ENCODE measurements at places on chromosomes 13 and 19.

DNA sequence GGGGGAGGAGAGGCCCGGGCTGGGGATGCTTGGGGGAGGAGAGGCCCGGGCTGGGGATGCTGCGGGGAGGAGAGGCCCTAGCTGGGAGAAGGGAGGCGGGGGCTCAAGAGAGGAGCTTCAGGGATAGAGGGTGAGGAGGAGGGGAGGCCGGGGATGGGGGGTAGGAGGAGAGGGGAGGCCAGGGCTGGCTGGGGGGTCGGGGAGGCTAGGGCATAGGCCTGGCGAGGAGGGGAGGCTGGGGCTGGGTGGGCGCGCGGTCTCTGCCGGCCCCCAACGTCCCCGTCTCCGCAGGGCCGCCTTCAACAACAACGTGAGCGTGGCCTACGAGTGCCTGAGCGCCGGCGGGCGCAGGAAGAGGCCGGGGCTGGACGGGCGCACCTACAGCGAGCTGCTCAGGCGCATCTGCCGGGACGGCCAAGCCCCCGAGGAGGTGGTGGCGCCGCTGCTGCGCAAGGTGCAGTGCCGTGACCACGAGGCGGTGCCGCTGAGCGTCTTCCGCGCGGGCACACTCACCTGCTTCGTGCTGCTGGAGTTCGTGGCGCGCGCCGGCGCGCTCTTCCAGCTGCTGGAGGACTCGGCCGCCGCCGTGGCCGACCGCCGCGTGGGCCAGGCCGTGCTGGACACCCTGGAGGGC is 11.4 kb downstream of the TPGS1 start:
- peak; percentile 43 for DNase-seq

GRCh38 chr13:33679658-33680012 is 138.3 kb upstream of the RFC3 start:
- DNase-seq, result no peak

DNA sequence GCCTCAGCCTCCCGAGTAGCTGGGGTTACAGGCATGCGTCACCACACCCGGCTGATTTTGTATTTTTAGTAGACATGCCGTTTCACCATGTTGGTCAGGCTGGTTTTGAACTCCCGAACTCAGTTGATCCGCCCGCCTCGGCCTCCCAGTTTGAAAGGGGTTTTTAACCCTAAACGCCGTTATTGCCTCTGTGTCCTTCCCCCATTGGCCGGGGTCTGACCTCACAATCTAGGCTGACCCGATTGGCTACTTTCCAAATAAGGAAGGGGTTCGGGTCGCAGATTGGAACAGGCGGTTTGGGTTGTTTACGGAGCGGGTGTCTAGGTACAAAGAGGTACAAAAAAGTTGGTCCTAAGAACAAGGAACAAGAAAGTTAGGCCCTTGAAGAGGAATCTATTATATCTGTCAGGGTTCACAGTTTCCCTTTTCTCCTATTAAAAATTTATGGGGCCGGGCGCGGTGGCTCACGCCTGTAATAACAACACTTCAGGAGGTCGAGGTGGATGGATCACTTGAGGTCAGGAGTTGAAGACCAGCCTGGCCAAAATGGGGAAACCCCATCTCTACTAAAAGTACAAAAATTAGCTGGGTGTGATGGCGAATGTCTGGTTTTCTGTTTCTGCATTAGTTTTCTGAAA is 1.0 kb downstream of the ZNF253 start:
- peak; percentile 70 for DNase-seq

GRCh38 chr19:4577020-4577782 is 17.7 kb upstream of the SEMA6B start:
- no peak for DNase-seq

DNA sequence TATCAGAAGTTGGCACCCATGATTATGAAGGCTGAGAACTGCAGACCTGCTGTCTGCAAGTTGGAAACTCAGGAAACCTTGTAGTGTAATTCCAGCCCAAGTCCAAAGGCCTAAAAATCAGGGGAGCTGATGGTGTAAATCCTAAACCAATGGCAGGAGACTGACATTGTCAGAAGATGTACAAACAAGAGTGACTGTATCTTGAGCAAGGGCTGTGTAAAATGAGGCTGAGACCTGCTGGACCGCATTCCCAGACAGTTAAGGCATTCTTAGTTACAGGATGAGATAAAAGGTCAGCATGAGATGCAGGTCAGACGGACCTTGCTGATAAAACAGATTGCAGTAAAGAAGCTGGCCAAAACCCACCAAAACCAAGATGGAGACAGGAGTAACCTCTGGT is 147.7 kb downstream of the COG6 start:
- DNase-seq, result no peak

GRCh38 chr19:12465211-12465610 is 19.4 kb downstream of the ZNF709 start:
- DNase-seq, result no peak

DNA sequence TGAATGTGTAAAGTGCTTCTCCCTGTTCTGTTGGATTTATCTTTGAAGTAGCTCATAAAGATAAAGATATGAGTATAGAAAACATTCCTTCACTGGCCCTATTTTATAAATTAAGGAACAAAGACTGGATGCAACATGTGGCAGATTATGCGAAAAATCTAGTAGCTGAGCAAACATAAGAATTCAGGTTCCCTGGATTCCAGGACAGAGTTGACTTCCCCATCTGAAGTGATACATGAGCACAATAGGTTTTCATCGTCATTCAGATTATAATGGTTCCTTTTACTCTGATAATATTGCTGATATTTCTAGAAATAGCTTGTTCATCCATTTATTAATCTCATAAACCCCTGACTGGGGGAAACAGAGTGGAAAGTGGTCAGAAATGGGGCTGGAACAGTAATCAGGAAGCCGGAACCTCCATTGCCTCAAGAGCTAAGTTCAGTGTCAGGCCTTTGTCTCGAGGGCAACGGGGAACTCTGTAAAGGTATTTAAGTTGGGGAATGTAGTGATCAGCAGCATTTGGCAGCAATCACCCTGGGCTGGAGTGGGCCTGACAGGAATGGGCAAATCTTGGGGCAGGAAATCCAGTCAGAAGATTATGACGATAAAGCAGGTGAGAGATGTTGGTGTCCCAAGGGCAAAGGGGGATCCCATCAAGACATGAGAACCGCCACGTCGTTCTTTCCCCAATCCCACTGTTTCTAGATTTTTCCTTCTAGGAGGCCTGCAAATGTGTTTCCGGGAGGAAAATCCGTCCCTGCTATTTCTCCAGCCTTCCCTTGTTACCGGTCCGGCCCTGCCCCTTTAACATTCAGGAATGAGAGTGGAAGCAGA is 232.5 kb upstream of the SERP2 start:
- no peak for DNase-seq

- no peak for DNase-seq
Observed at GRCh38 chr13:74259641-74260040, 125.4 kb upstream of the KLF12 start.

DNA sequence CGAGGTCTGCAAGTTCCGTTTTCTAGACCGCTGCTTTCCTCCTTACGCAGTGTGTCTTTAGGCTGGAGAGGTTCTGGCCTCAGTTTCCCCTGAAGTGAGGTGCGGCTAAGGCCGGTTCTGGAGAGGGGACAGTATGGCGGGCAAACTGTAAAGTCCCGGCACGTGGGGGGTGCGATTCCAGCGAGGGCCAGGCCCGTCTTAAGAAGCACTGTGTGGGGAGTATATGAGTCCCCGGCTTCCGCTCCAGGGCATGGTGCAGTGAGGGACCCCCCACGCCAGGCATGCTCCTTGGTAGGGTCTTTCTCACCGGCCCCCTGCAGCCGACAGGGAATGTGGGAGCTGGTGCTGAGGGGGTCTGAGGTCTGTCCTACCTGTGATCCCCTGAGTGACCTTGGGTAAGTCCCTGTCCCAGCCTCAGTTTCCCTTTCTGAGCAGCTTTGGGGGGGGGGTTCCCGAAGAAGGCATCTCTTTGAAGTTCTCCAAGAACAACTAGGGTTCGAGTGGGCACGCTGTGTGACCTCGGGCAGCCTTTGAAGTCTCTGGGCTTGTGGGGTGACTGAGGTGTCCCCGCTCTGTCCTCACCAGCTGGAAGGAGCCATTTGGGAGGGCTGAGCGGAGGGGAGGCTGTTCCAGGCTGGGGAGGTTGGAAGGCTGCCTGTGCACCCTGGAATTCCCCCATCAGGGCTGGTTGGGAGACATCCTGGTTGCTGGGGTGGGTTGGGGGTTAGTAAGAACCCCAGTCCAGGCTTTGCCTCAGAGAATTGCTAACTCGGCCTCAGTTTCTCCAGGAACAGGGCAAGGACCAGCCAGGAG is 1.5 kb downstream of the NFIC start:
- no peak for DNase-seq

Measured in activated CD4-positive, alpha-beta T cell treated with anti-CD3 and anti-CD28 coated beads, Interleukin-10, Interleukin-2, amounts not matched to agents 100 ng/mL and 50 ng/mL, durations not matched to agents 16 hours and 8 hours (primary cell).